Activated CD4-positive, alpha-beta T cell treated with anti-CD3 and anti-CD28 coated beads for 48 hours (primary cell): ENCODE measurements at places on chromosomes 16 and 17.

GRCh38 chr17:42830971-42831370 is 2.2 kb upstream of the PSME3 start:
- no peak for DNase-seq

DNA sequence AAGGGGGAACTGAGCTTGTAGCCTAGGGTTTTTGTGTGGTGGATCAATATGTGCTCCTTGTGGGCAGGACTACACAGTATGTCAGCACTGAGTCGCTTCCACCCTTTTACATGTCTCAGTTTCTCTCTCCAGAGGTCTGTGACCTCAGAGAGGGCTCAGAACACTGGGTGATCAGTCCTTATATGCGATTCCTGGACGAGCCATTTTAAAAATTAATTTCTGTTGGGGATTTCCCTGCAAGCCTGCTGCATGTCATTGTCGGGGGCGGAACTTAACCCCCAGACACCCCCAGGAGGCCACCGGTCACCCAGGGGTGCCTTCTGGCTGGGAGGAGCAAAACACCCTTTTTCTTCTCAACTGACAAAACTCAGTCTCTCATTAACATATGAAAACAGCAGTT is 14.1 kb downstream of the DHRS7B start:
- DNase-seq, result no peak

GRCh38 chr17:62119373-62119772 is 54.3 kb upstream of the MED13 start:
- no peak for DNase-seq

- DNase-seq, result no peak
Measured at GRCh38 chr16:59190731-59191130, 456.6 kb upstream of the GOT2 start.

- DNase-seq, result no peak
Measured at GRCh38 chr17:68292689-68293040, 1.4 kb downstream of the ARSG start.

DNA sequence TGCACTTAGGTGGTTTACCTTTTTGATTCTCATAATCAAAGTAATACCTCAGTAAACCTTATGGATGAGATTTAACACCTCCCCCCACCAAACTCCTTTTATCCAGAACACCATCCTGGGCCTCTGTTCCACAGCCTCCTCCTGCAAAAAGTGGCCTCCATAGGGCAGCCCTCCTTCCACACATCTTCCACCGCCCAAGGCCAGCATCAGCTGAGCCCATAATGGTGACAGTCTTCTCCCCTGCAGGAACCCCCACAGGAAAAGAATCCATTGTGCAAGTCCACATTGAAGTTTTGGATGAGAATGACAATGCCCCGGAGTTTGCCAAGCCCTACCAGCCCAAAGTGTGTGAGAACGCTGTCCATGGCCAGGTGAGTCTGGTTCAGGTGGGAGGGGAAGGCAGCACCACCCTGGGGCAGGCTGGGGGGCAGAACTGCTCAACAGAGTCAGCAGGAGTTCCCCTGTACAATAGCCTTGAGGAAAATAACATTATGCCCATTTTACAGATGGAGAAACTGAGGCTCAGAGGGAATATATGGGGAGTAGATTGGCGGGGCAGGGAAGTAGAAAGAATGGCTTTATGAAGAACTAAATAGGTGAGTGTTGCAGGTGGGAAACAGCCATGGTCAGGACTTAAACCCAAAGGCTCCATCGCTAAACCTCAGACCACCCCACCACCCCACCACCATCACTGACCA is 29.2 kb upstream of the BEAN1 start:
- DNase-seq, result no peak

DNA sequence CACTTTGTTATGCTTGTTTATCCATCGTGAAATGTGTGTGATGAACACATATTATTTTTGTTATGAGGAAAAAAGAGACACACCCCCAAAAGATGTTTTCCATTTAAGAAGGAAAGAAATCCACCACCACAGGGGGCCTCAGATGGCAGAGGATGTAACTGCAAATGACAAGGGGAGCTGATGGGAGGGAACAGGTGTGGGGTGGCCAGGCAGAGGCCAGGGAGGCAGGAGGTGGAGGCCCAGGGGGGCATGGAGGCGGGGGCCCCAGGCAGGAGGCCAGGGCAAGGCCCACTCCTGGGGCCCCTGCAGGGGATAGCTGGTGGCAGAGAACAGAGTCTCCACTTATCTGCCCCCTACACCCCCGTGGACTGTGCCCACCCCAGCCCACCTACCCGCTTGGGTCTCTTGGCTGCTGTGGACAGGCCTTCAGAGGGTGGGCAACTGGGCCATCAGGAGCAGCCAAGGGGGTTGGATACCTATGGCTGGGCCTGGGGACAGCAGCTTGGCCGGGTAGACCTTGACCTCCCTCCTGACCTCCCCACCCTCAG is 28.0 kb downstream of the PPL start:
- no peak for DNase-seq
